Left kidney (tissue), 8 donors: ENCODE measurements at places on chromosomes 7 and 10. TPM values are rescaled to one million over a fixed set of nuclear protein-coding genes. Genes with fewer than 3 reads are reported as not detected.

GRCh38 chr10:17811146-17811865, 2.2 kb downstream of the MRC1 start:
- no peak for DNase-seq

DNA sequence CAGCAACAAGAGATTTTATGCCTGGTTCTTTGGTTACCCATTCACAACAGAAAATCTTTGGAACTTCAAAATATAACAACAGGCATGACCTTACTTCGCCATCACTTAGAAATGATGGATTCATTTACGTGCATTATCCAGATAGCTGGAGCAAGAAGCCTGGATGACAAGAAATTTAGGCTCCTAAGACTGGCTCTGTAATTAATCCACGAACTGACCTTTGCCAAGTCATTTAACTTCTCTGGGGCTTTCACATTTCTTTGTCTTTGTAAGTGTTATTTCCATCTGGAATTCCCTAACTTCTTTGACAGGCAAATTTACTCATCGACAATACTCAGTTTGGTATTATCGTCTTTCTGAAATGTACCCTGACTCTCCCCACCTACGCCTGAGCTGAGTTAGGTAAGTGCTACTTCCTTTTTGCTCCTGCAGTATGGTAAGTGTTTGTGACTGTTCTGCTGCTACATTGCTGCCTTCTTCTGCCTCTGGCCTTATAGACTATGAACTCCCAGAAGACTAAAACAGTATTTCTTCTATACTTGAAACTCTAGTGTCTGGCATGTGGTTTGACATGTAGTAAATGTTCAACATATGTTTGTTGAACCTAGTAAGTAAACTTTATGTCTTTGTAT, 5.5 kb upstream of the MDFIC start:
- DNase-seq, result no peak

DNA sequence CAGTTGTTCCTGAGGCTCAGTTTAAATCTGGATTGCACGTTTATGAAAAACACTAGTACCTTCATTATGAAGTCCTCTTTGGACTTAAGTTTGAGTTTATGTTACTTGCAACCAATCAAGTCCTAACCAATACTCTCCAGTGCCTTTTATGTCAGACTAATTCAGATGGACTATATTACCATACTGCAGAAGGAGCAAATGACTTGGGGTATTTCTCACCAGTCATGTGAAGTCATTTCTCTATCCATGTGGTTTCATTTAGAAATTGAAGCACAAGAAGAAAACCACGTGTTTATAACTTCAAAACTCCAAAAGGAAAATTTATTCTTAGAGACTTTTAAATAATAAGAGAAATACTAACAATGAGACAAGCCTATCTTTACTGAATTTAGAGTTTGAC, 201.6 kb downstream of the MBL2 start:
- no peak for DNase-seq

DNA sequence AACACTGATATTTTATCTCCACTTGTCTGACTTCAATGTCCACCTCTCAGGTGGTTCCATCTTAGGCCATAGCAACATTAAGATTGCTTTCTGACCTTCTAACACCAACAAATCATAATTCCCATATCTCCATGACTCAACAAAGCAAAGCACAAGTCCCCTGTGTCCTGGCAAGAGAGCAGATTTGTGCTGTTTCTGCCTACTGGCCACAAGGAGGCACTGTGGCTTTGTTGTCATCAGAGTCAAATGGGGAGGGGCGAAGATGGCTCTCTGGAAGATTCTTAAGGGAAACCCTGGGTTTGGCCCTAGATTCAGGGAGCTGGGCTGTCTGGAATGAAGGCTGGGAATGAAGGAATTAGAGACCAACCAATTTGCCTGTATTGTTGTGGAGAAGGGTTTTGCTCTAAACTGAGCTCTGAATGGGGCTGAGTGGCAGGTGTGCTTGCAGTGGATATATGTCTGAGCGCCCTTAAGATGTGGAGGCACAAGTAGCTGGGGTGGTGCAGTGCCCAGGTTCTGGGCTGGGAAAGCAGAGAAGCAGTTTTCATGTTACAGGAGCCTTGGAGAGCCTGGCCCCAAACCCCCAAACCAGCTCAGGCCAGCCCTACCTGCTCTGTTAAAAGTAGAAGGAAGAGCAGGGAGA, 154.8 kb upstream of the PRSS58 start:
- DNase-seq, result no peak

GRCh38 chr7:4659551-4660286, 22.4 kb upstream of the FOXK1 start:
- DNase-seq, result no peak

DNA sequence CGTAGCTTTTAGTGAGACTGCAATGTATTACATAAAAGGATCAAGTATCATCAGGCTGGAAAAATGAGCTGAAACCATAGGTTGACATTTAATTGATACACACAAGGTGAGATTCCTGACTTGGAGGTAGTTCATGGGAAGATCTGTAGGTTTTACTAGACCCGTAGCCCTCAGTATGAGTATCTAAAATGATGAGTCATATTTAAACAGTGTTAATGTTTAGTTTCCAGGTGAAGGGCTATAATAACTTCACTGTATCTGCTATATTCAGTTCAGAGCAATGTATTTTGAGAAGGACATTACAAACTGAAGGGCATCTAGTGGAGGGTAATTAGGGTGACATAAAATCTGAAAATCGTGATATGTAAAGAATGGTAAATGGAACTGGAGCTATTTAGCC, 35.0 kb downstream of the ENTPD1 start:
- DNase-seq, result no peak

DNA sequence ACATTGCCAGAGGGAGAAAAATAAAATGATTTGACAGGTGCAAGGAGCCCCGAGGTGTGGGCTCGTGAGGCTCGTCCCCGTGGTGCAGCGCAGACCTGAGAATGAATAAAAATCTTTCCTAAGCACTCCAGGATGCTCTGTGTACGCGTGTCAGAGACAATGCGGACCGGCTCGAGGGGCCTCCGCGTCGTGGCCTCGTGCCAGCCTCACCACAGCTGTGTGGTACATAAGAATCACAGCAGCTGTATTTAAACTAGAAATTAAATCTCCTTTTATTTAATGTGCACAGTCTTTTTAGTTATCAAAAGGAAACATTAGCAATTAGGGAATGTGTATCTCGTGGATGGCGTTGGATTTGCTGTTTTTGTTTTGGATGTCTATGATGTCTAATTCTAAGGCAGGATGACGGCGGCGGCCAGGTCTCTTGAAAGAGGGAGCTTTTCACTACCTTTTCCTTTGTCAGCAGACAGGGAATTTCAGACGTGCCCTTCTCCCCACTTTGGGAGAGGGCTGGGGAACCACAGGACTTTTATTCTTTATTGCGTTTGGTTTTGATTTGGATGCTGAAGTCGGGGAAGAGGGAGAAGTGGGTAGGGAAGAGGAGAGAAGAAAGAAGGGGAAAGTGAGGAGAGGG, 365.3 kb upstream of the SHH start:
- DNase-seq, result no peak

DNA sequence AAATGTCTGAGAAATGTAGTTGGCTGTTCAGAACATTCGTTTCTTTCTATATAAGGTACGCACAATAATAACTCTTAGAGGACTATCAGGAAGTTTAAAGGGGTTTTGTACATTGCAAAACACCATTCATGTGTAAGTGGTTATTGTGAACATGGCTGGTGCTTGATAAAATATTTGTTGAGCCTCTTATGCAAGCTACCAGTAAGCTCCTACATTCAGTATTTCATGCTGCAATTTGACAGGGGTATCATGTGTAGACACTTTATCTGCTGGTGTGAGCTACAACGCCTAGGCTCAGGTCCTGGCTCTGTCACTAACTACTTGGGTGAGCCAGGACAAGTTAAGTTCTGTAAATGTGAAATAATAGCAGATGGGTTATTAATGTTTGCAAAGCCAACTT, 75.5 kb downstream of the MAP3K8 start:
- no peak for DNase-seq

DNA sequence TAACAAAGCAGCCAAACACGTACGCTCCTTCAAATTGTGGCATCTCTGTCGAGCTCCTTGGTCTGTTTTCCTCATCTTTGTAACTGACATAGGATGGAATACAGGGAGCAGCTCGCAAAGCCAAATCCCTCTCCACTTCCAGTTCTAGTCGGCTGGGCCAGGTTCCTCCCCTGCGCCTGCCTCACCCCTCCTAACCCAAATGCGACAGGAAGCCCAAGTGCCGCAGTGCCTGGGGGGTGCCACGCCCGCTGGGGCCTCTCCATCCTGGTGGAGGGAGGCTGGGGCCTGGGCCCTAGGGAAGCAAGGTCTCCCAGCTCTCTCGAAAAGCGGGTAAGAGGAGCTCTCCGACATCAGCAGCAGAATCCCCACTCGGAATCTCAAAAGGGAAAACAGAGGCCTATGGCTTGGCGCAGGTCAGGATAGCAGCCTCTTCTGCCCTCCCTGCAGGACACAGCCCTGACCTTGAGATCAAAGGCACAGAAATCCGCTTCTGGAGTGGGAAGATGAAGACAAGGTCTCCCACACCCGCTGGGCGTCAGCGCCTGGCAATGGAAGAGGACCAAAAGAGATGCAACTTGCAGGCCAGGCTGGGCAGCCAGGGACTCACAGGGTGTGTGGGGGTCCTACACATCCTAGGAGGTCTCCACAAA, 165.8 kb downstream of the NRF1 start:
- DNase-seq, result no peak

- no peak for DNase-seq
These were observed 40.0 kb upstream of the ASAH2 start for GRCh38 chr10:50291261-50291850.

DNA sequence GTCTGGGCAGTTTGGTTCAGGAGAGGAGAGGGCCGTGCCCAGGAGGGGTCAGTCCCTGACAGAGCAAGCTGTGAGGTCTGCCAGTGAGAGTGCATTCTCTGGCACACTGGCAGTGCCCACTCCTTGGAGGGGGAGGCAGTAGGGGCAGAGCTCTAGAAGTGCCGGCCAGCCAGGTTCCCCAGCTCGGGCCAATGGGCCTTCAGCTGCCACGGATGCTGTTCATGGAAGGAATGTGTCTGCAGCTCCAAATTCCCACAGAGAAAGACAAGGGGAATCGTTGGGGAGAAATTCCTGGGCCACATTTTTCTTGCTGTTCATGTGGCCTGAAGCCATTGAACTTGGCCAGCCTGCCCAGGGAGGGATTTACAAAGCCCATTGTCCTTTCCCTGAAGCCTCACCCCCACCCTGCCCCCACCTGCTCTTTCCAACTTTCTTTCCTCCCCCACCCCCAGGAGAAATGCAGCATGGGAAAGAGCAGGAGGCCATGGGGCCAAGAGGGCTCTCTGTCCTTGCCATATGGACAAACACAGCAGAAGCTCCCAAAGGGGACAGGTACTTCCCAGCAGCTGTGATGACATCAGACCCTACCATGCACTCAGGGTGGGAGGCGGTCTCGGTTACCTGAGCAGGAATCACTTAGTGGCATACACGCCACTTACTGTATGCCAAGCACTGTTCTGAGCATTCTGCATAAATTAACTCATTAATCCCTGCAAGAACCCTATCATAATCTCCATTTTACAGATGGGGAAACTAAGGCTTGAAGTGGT, 70.7 kb downstream of the ARHGAP22 start:
- no peak for DNase-seq

DNA sequence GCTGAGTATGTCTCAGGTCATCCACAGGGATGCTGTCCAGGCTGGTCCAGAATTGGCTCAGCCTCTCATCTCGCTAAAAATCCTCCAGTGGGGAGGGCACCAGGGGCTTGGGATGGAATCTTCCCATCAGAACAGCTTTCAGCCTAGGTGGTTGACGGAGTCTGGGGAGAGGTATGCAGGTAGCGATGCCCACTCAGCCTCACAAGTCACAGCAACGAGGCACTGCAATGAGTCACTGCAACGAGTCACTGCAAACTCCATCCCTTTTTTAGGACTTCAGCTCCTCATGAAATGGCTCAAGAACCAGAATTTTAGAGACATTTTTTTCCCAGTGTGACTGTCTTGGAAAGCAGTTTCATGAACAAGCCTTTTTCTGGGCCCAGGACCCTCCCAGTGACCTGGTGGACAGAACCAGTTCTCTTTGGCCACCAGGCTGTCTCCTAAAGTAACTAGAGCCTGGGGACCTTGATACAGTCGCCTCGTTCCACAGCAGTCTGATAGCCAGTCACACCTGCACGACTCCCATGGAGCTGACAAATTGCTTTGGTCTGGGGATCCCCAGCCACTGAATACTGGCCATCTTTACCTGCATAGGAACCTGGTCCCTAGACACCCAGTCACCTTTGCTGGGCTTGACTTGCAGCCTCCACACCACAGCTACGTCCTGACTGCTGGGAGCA, 41.3 kb upstream of the PPP2R2D start:
- no peak for DNase-seq

Gene CC2D2B
- polyA plus RNA-seq, result 3.3 TPM

Gene GLCCI1
- 50.4 TPM for polyA plus RNA-seq

Gene PTPRN2
- 5.7 TPM for polyA plus RNA-seq
